NCI-H1930 (cell line): ENCODE measurements at places on chromosomes 11 and 22.

- DNase-seq: no peak
Measured at GRCh38 chr11:65262381-65262680, 569 bp downstream of the POLA2 start.

DNA sequence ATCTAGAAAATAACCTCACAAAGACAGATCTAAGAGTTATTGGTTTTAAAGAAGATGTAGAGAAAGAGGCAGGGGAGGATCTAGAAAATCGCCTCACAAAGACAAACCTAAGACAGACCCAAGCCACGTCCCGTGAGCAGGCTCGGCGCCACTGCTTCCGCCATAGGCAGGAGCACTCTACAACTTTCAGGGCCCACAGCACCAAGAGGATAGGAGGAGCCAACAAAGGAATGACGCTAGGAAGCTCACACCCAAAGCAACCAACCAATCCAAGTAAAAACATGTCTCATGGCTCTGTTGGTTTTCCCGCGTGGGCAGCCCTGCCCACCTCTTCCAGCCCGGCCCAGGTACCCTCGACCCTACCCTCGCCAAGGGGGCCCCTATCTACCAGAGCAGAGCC, 4167.4 kb upstream of the OR11H1 start:
- DNase-seq: no peak

- no peak for DNase-seq
Measured at GRCh38 chr22:25698461-25698860, 43.5 kb upstream of the MYO18B start.

GRCh38 chr22:43571181-43571580, 159.4 kb downstream of the MPPED1 start:
- no peak for DNase-seq

DNA sequence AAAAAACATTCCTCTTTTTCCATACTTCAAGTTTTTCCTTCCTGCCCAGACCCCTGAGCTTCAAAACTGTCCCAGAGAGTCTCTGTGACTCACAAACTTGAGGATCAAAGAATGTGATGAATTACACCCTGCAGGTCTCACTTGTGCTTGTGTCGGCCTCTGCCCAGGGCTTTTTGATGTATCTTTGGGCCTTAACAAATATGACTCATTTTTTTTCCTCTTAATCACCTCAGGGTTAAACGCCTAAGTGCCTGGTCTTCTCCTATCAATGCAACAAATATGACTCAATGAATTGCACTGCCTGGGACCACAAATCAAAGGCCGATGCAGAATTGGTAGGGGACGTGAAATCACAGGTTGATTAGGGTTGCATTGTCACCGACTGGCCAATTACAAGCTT, 267.7 kb downstream of the LARGE1 start:
- DNase-seq: no peak

DNA sequence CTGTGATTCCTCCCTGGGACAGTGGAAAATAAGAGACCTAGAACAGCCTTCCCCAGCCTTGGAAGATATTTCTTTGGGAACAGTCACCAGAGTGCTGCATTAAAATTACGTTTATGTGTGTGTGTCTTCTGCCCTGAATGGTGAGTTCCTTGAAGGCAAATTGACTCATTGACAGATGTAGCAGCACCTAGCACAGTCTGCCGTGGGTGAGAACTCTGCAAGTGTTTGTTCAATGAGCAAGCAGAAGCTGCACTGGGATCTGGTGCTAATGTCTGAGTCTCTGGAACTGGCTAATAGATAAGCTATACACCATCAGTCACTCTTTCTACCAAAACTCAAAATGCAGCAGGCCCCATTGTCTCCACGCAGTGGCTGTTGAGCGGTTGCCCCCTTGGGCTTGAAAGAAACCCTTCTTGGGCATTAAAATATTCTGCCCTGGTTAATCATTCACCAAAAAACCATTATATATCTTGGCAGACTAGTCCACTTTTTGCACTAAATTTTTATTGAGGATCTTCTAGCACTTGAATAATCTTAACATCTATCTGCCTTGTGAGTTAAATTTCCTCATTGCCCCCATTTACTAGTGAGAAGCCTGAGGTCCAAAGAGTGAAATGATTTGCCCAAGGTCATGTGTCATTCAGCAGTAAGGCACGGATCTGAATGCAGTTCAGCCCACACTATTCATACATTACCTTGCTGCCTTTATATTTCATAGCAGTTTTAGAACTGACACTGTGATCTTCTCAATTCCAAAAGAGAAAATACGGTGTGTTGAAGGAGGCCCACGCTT, 87.8 kb upstream of the GALNT18 start:
- no peak for DNase-seq

GRCh38 chr22:45587638-45588505, 83.8 kb upstream of the ATXN10 start:
- DNase-seq: no peak

- no peak for DNase-seq
Measured at GRCh38 chr11:15727520-15727914, 612.8 kb downstream of the INSC start.

DNA sequence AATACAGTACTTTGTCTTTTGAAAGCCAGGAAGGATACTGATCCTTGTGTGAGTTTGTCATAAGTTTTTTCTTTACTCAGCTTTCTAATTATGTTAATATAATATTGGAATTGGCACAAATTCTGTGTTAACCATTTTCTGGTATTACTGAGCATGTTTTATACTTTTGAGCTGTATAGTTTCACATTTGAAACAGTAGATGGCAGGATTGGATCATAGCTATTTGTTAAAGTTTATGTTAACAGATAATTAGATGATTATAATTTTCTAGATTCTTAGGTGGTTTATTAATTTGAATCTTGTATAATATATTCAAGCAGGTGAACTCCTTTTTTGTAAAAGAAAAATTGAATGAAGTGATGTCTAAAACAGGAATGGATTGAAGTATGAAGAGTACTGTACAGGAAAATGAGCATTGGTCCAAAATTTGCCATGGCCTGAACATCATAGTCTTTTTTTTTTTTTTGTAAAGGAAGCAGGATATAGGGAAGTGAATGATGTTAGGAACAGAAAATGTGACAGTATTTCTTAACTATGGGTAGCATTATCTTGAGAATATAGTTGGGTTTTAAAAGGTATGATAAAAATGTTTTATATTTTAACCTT, 102.0 kb downstream of the CYP2R1 start:
- DNase-seq: no peak

- DNase-seq: no peak
Measured at GRCh38 chr22:36048911-36049677, 20.5 kb upstream of the RBFOX2 start.

DNA sequence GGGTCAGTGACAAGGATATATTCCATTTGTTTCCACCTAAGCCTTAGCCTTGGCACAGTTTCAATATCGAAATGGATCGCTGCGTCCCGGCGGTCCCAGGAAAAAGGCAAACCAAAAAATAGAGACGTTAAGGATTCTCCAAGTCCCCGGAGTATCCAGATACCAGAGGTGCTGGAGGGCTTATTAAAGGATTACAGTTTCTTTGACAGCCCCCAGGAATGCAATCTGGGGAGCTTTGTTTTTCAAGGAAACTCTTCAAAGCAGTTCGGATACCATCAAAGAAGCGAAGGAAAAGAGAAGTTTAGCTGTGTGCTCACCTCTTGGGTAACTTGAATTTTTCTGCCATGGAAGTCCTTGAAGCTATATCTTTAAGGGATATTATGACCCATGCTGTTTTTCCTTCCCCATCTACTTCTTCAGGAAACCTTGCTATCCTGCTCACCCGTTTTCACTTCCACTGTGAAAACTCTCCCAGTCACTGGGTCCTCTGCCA, 600 bp upstream of the GPR83 start:
- DNase-seq: no peak

GRCh38 chr22:36246718-36247117, 6.2 kb upstream of the APOL1 start:
- DNase-seq: no peak

DNA sequence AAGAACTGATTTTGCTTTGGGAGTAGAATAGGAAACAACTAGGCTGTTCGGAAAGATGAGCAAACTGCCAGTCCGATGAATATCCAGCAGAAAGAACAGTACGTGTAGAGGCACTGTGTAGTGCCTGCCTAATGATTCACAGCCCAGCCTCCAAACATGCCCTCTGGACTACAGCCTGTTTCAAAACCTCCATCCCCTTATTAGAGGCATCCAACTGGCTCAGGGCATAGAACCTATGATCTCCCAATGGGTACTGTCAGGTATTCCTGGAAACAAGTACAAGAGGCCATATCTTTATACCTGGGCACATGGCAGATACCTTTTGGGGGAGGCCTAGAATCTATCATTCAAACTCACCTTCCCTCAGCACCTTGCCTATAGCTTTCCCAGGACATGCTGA, 4.9 kb downstream of the RRP8 start:
- DNase-seq: no peak

GRCh38 chr11:95716266-95716665, 73.3 kb downstream of the FAM76B start:
- no peak for DNase-seq

DNA sequence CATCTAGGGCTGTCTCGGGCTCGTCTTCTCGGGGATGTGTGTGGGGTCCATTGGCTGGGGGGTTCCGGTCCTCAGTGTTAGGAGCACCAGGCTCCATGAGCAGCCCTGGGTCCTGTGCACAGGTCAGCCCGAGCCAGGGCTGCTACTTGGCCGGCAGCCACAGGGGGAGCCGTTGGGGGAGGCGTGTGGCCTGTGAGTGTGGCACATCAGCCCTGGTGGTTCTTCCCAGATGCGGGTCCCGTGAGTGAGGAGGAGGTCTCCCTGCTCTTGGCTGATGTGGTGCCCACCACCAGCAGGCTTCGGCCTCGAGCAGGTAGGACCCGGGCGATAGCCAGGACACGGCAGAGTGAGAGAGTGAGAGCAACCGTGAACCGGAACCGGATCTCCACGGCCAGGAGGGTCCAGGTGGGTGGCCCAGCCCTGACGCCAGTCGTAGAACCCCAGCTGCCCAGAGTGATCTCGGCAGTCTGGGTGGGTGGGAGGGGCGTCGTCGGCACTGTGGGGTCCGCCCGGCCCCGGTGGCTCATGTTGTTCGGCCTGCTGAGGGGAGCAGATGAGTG, 18.5 kb downstream of the IRF7 start:
- no peak for DNase-seq

DNA sequence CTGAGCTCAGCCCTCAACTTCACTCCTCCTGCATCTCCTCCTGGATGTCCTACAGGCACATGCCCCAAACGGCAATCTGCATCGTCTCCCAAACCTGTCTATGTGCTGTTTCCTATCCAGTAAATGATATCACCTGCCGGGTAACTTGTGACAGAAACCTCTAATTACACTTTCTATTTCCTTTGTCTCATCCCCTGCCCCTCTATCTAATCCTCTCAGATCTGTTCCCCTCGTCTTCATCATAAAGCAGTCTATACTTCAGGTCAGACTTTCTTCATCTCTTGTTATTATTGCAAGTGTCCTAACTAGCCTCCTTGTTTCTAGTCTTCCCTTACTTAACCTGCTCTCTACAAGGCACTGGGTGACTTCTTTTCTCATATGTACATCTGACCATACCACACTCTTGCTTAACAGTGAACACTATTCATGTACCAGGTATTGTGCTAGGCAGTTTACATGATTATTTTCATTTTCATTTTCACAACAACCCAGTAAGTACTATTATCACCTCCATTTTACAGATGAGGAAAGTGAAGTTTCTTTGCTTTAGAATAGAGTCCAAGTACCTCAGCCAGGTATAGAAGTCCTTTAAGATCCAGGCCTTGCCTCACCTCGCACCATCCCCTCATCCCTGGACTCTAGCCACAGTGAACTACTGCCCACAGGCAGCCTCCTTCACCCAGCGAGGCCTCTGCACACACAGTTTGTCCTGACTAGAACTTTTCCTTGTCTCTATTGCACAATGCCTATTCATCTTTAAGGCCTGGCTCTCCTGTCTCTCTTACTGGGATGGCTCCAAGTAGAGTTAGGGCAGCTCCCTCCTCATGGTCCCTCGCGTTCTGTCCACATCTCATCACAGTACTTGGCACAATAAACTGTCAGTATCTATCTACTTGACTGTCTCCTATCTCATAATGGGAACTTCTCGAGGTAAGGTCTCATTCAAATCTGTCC, 22.1 kb upstream of the UCP3 start:
- no peak for DNase-seq

DNA sequence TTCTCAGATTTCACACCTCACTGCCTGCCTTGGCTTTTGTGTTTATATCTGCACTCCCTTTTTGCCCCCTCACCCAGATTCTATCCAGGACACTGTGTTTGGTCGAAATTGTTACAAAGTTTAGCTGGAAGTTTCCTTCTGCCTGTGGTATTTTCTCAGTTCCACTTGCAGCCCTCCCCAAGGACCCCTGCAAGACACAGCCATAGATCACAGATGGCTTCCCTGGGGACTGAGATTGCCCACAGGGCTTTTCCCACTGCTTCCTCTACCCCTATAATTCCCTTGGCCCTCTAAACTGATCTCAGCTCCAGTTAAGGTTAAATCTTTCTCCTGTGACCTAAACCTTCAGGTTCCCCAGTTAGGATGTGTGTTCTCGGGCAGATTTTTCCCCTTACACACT, 146.1 kb upstream of the C11orf87 start:
- DNase-seq: no peak

GRCh38 chr11:12885717-12886239, 123.3 kb upstream of the RASSF10 start:
- no peak for DNase-seq

DNA sequence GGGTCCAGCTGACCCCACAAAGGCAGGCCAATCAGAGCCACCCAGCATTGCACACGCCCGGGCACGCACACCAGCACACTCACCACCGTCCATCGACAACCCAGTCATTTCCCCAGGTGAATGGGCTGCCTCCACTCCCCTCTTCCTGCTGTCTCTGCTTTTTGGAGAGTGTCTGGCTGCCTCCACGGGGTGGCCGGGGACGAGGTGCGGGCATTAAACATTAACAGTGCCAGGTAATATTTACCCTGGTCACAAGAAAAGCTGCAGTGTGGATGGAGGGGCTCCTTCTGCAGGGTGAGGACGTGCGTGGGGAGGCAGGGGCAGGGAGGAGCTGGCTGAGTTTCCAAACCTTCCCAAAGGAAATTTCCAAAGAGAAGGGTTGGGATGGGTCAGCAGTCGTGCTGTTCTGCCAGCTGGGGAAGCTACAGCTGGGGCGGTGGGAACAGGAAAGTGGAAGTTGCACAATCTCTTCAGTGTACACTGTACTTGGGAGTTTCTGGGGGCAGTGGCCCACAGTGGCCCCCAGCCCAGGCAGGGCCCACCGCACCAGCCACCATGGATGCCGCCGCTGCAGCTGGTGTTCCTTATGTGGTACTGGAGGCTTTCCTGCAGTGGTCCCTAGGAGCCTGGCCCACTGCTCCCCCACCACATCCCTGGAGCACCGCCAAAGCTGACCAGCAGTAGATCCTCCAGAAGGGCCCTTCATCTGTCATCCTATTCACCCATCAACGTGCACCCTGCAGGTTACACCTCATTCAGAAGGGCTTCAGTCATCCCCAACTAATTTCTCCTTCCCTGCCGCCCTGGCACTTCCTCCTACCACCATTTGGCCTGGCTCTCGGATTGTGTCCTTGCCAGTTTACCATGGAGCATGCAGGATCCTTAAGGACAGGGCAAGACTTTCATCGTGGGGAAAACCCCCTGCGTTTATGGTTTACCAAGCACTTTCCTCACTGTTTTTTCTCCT, at the start of gene FXYD2:
Gene FXYD2 (minus strand): TSS at position 174 of the 967 bp plus-strand sequence. CDS start 66 bp downstream, at position 108.
- DNase-seq: no peak

GRCh38 chr11:110086892-110087309, 6.3 kb upstream of the ZC3H12C start:
- no peak for DNase-seq
